ENCODE measurements at places on chromosomes 13 and 19.

DNA sequence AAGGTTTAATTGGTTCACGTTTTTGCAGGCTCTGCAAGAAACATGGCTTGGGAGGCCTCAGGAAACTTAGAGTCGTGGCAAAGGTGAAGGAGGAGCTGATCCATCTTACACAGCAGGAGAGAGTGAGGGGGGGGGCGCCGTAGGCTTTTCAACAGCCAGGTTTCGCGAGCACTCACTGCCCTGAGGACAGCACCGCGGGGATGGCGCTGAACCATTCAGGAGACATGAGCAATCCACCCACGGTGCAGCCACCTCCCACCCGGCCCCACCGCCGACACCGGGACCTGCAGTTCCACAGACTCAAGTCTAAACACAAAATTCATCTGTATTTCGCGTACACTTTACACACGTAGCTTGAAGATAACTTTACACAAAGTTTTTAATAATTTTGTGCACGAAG lies 73.6 kb downstream of the KDM4B start:
- DNase-seq: no peak

DNA sequence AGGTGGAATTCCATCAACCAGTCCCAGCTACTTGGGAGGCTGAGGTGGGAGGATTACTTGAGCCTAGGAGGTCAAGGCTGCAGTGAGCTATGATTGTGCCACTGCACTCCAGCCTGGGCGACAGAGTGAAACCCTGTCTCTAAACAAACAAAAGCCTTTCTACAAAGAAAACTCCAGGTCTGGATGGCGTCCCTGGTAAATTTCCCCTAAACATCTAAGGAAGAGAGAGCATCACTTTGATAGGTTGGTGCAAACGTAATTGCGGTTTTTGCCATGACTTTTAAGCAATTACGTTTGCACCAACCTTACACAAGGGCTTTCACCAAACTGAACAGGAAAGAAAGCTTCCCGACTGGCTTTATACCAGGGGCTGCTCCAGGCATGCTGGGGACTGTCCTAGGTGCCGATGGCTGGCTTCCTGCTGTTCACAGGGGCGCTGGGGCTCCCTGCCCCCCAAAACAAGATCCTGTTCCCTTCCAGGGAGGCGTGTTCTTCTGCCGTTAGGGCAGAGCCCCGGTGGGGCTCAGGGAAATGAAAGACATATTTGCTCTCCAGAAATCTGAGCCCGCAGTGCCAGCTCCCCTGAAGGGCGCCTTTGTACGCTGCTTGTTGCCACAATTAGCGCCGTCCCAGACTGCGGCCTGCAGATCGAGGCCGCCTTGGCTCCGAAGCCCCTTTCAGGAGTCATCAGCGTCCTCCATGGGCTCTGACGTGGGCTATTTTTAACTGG lies 38.7 kb upstream of the KLF2 start:
- no peak for DNase-seq

DNA sequence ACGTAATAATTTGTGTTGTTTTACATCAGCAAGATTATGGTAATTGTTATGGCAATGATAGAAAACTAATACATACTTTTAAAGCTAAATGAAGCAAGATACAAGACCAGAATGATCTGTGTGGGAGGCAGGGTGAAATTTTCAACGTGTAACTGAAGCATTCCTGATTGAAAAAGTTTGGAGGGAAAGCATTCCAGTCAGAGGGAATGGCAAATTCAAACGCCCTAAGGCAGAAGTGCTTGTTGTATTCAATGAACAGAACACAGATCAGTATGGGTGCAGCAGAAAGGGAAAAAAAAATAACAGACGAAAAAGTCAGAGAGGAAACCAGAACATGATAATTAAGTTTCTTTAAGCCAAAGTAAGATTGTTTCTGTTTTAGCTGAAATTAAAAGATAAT lies 928.5 kb upstream of the SLITRK1 start:
- no peak for DNase-seq

GRCh38 chr19:50406156-50406820 lies 12.4 kb upstream of the SPIB start:
- no peak for DNase-seq

GRCh38 chr13:96696389-96696900 lies 297.8 kb downstream of the OXGR1 start:
- no peak for DNase-seq

DNA sequence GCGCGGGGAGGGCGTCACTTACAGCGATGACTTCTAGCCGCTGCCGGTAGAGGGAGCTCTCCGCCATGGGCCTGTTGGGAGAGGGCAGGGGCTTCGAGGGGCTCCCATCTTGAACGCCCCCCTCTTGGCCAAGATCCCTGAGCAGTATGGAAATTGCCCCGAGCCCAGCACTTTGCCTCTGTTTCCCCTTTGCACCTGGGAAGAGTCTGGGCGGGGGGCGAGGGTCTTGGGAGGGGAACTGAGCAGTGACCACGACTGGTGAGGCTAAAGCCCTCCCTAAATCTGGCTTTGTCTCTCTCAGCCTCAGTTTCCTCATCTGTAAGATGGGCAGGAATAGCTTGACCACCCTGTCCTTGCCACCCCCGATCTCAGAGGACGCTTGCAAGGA lies 2.8 kb downstream of the PALM3 start:
- DNase-seq: no peak

GRCh38 chr13:30138511-30138910 lies 168.8 kb downstream of the KATNAL1 start:
- no peak for DNase-seq

- no peak for DNase-seq
These were observed 4.9 kb downstream of the ACP4 start for GRCh38 chr19:50794876-50795663.

DNA sequence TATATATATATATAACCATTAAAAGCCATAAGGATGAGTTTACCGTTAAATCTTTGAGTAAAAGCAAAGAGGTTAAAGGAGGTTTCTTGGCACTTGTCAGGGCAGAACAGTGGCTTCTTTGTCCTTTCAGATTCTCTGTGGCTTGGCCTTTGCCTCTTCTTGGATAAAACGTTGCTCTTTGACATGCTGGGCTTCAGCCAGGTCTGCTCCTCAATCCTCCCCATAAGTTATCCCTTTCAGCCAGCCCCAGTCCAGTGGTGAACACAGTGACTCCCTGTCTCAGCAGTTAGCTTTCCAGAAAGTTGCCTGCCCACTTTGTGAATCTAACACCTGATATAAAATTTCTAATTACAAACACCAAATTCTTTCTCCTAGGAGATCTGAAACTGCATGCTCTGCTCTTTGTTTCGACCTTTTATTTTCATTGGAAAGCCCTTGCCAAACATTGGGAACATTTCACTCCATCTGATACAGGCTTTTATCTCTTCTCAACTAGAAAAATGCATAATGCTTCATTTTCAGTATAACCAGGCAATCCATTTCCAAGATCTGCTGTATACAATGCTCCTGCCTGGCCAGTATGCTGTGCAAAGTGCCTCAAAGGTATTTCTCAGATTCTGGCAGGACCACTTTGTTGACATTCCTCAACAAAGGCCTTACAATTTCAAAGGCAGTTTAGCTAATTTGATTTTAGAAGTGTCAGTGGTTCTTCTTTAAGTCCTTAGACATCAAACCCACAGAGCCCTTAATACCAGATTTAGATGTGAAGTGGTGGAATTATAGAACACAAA lies 16.2 kb upstream of the MED4 start:
- DNase-seq: no peak

DNA sequence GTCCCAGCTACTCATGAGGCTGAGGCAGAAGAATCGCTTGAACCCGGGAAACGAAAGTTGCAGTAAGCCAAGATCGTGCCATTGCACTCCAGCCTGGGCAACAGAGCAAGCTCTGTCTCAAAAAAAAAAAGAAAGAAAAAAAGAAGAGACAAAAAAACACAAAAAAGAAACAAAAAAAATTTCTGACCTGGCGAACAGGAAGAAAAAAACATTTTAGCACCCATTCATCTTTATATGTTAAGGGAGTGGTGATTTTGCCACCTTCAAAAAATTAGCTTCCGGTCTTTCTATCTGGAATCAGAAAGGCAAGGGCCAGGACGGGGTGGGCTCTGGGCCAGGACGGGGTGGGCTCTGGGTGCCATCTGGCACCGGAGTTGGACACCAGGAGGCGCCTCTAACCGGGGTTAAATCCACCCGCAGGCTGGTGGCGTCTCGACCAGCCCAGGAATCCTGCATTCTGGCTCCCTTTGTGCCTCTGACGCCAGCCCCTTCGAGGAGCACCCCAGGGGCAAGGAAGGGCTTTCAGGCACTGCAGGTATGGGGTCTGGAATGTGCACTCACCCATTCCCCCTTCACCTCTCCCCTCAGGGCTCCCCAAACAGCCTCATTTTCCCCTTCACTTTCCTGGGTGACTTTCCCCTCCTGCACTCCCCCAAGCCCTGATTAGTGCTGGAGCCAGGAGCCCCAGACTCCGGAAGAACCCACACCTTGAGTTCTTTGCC lies 10.4 kb upstream of the ZSWIM4 start:
- peak; percentile 74 for DNase-seq

- no peak for DNase-seq
These were observed 255.1 kb upstream of the SOX21 start for GRCh38 chr13:94967183-94968039.

GRCh38 chr13:28161370-28161769 lies 23.0 kb downstream of the PAN3 start:
- DNase-seq: peak; percentile 66

- DNase-seq: peak; percentile 73
These were observed 11.1 kb downstream of the PPP5C start for GRCh38 chr19:46357846-46358583.

DNA sequence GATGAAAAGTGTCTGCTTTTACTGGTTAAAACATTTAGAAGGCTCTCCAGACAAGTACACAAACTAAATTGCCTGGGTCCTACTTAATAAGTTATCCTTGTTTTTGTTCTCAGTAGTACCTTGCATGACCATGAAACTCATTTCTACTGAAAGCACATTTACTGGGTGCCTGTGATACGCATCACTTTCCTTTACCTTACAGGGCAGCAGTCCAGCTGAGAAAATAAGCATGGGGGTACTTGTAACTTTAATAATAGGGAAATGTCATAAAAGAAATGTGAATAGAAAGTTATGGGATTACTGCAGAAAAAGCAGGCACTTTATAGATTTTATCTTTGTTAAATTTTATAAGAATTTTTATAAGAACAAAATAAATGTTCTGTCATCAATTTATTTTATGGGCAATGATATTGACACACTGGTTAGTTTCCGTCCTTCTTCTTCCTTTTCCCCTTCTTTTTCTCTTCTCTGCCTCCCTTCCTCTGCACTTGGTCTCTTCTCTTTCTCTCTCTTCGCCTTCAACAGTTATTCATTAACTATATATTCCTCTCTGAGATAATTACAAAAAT lies 107.3 kb upstream of the AKAP11 start:
- DNase-seq: no peak

- no peak for DNase-seq
These were observed 123.8 kb downstream of the SIPA1L3 start for GRCh38 chr19:38030686-38031422.

GRCh38 chr13:108289819-108290218 lies 20.3 kb downstream of the TNFSF13B start:
- DNase-seq: no peak

DNA sequence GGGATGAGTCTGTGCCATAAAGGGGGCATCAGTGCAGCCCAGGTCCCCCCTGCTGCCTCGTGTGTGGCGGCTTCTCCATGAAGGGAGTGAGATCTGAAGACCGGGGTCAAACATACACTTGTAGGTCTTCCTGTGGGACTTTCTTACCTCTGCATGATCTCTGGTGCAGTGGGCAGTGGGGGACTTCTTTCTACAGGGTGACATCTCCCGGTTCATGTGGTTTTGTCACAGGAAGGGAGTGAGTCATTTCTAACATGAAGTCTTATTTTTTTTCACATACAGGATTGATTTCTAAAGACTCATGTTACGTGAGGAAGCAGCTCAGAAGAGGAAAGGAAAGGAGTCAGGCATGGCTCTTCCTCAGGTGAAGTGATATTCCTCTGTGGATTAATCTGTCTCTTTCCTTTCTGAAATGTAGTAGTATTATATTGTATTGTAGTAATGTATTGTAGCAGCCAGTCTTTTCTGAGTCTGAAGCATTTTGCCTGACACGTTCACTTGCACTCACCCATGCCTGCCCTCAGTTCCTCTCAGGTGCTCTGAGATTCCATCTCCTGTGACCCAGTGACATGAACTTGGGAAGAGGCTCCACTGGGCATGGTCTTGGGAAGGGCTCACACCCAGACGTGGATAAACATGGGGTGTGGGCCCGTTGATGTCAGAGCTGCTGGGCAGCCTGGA lies 15.7 kb downstream of the ZNF808 start:
- no peak for DNase-seq

DNA sequence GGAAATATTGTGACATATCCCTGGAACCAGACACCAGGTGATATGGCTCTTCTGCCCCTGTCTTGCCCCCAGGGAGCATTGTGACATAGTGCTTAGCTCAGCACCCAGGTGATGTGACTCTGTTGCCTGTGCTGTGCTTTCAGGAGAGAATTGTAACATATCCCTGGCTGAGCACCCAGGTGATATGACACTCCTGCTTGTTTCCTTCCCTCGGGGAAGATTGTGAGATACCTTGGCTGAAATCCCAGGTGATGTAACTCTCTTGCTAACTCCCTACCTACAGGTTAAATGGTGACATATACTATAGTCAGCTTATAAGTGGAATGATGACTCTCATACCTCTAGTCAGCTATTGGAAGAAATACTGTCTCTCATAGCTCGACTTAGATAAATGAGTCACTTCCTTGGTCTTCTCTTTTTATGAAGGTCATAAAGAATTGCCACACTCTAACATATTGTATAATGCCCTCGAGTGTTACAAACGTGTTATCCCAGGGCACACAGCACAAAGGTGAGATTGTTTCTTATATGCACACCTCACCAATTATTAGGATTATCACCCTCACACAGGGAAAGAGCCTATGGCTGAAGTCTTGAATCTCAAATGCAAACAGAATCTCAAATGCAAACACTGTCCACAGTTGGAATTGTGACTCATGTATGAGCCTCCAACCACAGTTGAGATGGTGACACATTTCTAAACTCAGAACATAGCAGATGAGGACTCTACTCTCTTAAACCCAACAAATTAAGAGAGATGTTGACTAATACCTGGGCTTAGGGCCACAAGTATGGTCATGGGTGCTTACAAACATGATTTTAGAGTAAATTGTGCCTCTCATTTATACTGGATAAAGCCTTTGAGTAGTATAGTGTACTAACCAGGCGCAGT lies 32.7 kb upstream of the ZNF254 start:
- peak; percentile 75 for DNase-seq

GRCh38 chr19:42191855-42192254 lies 25.6 kb downstream of the DEDD2 start:
- DNase-seq: peak; percentile 70

All from fibroblast of skin of abdomen (primary cell).